ENCODE measurements at places on chromosomes 2 and 18.
A peak's percentile ranks its signal among the peaks of the same experiment; 100 is the strongest.

DNA sequence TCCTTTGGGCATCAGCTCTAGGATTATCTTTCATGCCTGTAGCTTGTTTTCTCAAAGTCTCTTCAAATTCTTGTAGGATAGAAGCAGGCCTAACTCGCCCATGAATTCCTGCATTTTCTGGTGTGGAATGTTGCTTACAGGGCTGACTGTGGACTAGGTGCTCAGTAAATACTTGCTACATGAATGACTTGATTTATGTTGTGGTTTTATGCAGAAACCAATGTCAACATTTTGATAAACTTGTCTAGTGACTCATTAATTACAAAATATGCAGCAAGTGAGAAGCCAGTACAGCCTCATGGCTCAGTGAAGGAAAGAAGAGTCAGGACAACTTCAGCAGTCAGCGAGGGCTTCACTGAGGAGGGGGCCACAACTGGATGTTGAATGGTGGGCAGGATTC, 110.6 kb upstream of the SIX2 start:
- DNase-seq, result peak; percentile 93

GRCh38 chr2:15726321-15727057, 134.8 kb downstream of the DDX1 start:
- no peak for DNase-seq

DNA sequence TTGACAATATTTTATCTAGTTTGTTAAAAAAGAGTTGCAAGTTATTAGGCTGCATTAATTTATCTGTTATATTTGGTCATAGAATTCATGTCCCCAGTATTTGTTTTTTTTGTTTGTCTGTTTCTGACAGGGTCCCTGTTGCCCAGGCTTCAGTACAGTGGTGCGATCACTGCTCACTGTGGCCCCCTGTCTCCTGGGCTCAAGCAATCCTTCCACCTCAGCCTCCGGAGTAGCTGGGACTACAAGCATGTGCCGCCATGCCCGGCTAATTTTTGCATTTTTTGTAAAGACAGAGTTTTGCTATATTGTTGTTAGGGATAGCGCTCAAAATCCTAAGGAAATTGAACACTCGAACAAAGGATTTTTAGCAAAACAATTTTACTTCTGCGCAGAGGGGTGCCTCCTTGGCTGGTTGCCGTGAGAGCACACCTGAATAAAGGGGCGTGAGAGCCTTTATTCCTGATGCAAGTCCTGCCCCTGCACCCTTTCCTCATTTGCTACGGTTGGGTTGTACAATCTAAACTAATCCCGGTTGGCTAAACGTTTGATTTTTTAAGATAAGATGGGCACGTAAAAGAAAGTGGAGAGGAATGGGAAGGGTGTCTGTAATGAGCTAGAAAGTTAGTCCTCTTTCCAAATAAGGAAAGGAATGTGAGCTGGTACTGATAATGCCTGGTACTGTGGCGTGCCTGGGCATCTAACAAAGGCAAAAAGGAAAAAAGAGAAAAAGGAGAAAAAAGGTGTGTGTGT, 65.5 kb downstream of the COMMD1 start:
- DNase-seq, result no peak

- no peak for DNase-seq
These were observed 255.5 kb downstream of the RIT2 start for GRCh38 chr18:42860011-42860410.

DNA sequence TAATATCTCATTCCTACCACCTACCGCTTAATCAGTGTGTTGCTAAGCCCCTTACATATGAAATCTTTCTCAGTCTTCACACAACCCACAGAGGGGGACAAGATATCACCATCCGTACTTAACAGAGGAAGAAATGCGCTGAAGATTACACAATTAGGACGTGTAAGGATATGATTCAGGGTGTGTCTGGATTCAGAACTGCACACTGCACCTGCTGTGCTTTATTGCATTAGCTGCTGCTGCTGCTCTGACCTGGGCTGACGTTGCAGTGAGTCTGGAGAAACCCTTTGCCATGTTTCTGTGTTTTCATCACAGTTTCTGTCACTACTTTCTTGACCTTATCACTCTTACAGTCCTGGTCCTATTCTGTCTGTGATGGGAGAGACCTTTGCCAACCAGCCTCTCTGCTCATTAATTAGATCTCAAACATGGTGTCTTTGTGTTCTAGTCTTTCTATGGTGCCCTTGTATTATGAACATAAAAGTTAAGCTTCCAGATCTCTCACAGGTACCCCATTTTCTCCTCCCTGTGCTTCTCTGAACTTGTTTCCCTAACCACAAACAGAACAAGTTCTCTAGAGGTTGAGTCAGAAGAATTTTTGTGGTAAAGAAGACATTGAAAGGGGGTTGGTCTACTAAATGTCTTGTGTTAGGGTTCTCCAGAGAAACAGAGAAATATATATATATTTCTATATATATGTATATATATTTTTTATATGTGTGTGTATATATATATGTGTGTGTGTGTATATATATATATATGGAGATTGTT, 92.9 kb upstream of the CYP1B1 start:
- DNase-seq, result peak; percentile 17

- no peak for DNase-seq
These were observed 15.2 kb downstream of the PAX8 start for GRCh38 chr2:113263546-113263945.

GRCh38 chr18:58538604-58539386, 90.1 kb downstream of the ALPK2 start:
- no peak for DNase-seq

GRCh38 chr2:45470531-45470930, 140.5 kb downstream of the SRBD1 start:
- peak; percentile 4 for DNase-seq

GRCh38 chr2:51003345-51004192, 28.4 kb downstream of the NRXN1 start:
- peak; percentile 58 for DNase-seq

- DNase-seq, result no peak
These were observed 82.4 kb downstream of the DDX1 start for GRCh38 chr2:15673919-15674636.

GRCh38 chr2:232432598-232433184, 23.3 kb upstream of the ALPI start:
- peak; percentile 13 for DNase-seq

DNA sequence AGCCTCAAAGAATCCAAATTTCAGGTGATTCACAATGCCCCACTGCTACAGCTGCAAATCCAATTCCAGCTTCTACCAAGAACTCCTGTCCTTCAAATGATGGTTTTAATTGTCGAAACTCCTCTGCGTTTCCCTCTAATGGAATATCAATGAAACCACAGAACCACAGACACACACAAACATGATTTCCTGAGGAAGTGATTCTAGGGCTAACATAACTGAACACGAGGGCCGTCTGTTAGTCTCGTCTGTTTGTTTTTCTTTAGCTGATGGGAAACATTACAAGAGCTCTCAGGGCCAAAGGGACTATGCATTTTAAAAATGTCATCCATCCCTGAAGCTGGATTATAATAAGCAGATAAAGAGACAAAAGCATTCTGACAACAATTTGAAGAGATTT, 59.4 kb downstream of the RNF152 start:
- DNase-seq, result no peak

GRCh38 chr2:30675758-30676157, 131.5 kb downstream of the CAPN13 start:
- no peak for DNase-seq

DNA sequence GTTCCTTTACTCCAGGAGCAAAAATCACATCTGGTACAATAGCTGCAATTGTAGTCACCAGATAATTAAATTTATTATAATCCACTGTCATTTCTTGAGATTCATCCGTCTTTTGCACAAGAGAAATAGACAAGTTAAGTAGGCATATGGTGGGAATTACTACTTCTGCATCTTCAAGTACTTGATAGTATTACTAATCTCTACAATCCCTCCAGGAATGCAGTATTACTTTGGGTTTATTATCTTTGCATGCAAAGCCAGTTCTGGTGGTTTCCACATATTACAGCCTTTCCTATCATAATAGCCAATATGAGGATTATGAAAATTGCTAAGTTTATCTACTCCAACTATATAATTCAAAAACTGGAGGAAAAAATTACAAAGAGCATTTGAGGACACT, 254.1 kb downstream of the IKZF2 start:
- no peak for DNase-seq

DNA sequence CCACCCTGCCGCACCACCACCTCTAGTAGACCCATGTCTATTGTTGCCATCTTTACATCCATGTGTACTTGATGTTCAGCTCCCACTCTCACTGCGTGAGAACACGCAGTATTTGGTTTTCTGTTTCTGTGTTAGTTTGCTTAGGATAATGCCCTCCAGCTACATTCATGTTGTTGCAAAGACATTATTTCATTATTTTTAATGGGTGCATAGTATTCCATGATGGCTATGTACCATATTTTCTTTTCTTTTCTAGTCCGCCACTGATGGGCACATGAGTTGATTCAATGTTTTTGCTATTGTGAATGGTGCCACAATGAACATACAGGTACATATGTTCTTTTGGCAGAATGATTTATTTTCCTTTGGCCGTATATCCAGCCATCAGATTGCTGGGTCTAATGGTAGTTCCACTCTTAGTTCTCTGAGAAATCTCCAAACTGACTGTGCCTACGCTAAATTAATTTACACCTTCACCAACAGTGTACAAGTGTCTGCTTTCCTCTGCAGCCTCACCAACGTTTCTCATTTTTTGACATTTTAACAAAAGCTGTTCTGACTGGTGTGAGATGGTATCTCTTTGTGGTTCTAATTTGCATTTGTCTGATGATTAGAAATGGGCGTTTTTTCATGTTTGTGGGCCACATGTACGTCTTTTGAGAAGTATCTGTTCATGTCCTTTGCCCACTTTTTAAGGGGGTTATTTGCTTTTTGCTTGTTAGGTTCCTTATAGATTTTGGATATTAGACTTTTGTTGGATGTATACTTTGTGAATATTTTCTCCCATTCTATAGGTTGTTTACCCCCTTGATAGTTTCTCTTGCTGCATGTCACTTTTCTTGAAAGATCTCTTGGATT, 10.5 kb upstream of the ZNF513 start:
- no peak for DNase-seq

DNA sequence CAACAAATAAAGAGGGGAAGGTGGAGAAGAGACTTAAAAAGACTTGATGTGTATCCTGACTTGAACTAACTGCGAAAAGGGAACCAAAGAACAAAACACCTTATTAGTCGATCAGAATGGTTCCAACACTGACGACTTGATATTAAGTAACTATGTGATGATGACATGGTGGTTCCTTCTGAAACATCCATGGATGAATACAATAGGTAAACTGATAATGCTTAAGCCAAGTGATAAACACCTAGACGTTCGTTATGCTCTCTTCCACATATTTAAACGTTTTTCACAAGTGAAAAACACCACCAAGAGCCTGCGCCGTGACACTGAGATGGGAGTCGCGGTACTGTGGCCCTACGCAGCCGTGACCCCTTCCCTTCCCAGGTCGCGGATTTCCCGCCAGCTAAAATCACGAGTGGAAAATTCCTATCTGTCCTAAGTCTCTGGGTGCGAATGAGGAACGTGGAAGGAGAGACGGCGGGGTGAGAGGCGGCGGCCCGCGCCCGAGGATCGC, 797 bp downstream of the TTC32 start:
- DNase-seq, result no peak

DNA sequence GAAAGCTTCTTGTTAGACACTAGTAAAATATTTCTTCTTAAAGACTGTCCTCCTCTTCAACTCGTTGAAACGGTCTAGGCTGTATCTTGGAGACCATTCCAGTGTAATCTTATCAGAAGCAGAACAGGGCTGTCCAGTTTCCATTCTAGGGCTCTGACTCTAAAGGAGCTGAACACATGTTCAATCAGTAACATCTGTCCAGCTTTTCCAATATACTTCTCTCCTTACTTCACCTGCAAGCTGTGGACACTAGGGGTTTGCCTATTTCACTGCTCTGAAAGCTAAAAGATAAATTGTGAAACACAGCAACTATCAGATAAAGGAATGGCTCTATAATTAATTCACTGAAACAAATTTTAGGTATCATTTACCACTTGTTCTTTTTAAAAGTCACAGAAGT, 73.8 kb downstream of the ZNF385B start:
- DNase-seq, result no peak

DNA sequence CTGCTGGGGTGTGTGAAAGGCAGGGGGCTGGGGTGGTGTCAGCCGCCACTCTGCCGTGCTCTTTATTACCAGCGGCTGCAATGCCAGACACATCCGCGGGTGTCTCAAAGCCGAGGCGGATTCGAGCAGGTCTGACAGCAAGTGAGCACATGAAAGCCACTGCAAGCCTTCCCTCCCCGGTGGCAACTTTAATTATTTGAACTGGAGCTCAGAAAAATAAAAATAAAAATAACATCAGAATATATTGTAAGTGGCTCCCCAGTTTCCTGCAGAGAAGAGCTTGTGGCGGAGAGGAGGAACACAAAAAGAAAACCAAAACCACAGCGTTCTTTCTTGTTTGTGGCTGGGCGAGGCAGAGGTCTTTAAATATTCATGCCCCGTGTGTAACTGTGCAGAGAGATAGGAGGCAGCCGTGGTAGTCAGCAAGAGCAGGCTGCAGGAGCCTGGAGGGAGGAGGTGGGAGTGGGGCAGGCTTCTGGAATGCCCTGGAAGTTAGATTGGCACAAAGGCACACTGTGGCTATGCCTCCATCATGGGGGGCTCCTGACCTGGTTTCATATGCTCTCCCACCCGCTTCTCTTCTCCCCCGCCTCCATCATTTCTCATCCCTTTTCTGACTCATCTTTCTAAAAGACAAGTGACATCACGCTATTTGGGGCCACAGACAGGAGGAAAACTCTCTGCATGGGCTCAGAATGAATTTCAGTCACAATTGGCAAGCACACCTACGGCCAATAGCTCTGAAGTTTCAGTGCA, 199.8 kb downstream of the CLIP4 start:
- DNase-seq, result peak; percentile 59

- DNase-seq, result no peak
These were observed 33.7 kb upstream of the MCM6 start for GRCh38 chr2:135909976-135910375.

- no peak for DNase-seq
These were observed 965.2 kb upstream of the FANCL start for GRCh38 chr2:59206361-59206760.

GRCh38 chr18:42025974-42026625, 71.1 kb downstream of the PIK3C3 start:
- no peak for DNase-seq

DNA sequence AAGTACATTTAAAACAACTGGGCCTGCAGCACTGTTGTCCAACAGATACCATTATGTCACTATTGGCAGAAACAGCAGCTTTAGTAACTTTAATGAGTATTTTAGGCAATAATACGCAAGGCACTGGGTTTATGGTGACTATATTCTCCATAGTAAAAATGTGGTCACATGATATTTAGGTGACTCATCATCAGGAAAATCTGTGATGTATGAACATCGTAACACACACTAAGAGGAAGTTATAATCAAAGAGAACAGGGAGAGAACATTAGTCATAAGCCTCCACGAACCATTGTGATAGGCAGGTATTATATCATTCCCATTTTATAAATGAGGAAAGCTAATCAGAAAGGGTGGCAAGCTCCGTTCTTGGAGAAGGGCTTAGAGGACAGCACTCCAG, 36.9 kb downstream of the RAPH1 start:
- peak; percentile 69 for DNase-seq

DNA sequence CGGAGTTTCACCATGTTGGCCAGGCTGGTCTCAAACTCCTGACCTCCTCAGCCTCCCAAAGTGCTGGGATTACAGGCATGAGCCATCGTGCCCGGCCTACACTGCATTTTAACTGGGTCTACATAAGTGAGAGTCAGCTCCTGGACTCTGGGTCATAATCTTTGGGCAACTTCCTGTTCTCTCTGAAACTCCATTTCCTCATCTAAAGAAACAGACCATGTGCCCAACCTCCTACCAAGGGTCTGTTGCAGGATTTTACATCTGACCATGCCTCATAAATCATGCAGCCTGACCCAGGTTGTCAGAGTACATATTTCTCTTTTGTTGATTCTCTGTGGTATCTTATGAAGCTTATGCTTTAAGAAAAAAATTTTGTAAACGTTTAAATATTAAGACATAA, 280.4 kb downstream of the ALPK2 start:
- DNase-seq, result no peak
